NCI-H526 (cell line): ENCODE measurements at places on chromosomes 12 and 14.

- peak; percentile 92 for DNase-seq
Measured at GRCh38 chr12:8145754-8146441, 10.9 kb upstream of the ZNF705A start.

DNA sequence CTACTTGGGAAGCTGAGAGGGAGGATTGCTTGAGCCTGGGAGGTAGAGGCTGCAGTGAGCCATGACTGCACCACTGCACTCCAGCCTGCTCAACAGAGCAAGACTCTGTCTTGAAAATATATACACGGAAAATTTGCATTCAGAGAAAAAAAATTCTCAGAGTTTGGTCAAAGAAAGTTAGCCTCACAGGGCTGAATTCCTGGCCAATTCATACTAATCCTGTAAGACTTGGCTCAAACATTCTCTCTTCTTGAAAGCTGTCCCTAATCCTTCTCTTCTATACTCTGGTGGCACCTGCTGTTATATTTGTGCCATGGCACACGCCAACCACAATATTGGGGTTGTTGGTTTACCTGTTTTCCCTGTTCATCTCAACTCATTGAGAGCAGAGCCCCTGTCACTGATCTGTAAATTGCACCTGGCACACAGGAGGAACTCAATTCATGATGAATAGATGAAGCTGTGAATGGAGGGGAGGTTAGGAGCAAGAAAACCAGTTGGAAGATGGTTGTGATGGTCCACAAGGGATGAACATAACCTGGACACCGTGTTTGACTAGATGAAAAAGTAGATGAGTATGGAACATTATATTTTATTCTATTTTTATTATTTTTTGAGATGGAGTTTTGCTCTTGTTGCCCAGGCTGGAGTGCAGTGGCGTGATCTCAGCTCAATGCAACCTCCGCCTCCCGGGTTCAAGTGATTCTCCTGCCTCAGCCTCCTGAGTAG is 36.8 kb upstream of the SPTSSA start:
- DNase-seq = peak; percentile 9

DNA sequence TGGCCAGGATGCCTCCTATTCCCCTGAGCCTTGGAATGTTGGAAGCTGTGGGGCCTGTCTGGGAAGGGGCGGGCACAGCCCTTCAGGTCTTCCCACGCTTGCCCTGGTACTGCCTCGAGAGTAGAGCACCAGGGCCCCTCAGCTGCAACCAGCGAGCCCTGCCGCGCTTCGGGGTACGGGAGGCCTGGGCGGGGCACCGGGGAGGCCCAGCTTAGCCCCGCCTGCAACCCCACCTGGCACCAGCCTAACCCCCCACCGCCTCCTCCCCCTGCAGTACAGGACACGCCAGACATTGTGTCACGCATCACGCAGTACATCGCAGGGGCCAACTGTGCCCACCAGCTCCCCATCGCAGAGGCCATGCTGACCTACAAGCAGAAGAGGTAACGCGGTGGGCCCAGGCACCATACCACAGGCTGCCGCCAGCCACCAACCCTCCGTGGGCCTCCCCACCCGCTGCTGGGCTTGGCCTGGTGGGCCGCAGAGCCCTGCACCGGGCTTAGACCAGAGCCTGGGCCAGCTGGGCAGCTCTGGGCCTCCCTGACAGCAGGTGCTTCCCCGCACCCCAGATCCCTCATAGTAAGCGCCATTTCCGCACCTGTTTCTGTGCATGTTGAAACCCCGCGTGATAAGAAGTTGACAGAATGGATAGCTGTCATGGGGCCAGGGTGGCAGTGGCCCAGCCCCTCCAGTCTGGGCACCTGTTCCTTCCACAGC is 13.6 kb upstream of the TEX22 start:
- DNase-seq = no peak

- no peak for DNase-seq
Measured at GRCh38 chr12:2169489-2169888, 116.7 kb downstream of the CACNA1C start.

GRCh38 chr12:128790653-128791373 is 32.9 kb downstream of the SLC15A4 start:
- no peak for DNase-seq

- DNase-seq = no peak
Measured at GRCh38 chr12:103181366-103182152, 224.1 kb downstream of the ASCL1 start.

DNA sequence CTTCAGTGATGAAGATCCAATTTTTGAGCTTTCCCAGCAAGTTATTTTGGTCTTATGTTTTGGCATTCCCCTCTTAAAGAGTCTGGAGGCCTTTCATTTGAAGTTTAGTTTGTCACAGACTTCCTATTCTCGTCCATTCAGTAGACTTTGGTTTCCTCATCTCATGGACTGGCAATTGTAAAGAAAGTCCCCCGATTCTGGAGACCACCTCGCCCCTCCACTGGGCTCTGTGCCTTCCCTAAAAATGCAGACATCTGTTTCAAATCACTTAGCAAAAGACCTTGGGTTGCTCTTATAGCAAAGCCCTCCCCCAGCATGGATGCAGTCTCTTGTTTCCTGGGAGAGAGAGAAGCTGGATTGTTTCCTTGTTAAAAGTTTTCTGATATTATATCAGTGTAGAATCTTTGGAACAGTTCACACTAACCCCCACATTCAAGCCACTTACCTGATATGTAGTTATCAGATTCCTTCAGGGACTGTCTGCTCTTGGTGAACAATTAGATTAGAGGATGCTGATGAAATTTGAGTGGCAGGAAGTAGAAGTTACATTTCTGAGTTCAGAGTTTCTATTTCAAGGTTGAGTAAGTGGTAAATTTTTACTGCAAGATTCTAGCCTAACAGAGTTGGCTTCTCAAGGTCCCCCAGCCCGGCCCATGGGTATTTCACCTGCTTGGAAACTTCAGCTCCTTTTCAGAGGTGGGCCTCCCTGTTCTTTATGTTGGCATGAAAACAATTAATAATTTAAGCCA is 56.3 kb downstream of the PLXNC1 start:
- DNase-seq = no peak

- no peak for DNase-seq
Measured at GRCh38 chr12:24081606-24082005, 132.1 kb upstream of the SOX5 start.

DNA sequence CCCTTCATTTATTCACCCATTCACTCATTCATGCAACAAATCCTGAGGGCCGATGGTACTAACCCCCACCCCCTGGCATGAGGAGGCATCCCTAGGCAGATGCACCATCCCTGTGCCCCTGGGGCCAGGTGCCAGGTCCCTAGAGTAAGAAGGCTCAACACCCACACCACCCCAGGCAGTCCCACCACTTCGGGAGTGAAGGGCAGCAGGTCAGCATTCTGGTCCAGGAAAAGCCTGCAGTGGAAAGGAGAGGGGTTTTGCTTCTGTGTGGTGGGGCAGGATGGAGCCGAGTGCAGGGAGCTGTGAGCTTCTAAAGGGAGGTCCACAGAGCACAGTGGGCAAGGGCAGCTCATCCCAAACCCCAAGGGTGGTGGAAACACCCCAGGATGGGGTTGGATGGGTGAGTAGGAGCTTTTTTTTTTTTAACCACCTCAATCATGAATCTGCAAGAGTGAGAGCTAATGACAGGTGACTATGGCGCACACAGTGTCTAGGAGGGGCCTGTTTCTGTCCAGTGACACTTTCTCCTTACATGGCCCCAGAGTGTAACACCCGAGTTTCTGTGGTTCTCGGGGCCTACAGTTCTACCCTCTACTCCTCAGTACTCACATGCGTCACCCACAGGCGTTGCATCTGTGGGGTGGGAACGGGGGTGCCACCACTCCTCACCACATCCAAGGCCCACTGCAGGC is 414.3 kb downstream of the TMEM121 start:
- no peak for DNase-seq

GRCh38 chr14:102323102-102323501 is 3.6 kb downstream of the ZNF839 start:
- DNase-seq = peak; percentile 45

DNA sequence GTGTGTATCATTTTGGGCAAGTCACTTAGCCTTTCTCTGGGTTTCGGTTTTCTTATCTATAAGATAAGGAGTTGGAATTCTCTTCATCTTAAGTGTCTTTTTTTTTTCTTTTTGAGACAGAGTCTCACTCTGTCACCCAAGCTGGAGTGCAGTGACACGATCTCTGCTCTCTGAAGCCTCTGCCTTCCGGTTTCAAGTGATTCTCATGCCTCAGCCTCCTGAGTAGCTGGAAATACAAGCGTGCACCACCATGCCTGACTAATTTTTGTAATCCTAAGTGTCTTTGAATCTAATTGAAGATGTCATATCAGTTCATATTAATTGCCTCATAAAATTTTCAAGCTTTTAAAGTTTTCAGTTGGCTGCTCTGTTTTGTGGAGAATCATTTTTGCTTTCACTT is 4.0 kb downstream of the SRGAP1 start:
- DNase-seq = no peak

GRCh38 chr12:72272091-72272661 is at the start of gene TRHDE:
Gene TRHDE, plus strand, starts transcription at chr12:72272370. Its CDS starts 274 bp downstream, at chr12:72272644.
- peak; percentile 59 for DNase-seq

DNA sequence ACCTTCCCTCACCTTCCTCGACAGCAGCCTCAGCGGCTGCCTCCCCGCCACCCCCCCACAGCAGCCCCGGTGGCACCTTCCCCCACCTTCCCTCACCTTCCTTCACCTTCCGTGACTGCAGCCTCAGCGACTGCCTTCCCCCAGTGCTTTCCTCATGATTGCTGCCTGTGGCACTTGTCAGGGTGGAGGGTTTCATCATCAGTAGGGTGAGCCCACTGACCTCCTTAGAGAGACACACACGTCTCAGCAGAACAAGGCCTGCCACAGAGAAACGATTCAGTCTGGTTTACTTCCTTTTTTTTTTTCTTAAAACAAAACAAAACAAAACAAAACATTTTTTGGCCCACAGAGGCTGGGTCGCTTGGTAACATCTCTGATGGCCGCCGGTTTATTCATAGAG is 75.0 kb downstream of the EP400 start:
- no peak for DNase-seq

DNA sequence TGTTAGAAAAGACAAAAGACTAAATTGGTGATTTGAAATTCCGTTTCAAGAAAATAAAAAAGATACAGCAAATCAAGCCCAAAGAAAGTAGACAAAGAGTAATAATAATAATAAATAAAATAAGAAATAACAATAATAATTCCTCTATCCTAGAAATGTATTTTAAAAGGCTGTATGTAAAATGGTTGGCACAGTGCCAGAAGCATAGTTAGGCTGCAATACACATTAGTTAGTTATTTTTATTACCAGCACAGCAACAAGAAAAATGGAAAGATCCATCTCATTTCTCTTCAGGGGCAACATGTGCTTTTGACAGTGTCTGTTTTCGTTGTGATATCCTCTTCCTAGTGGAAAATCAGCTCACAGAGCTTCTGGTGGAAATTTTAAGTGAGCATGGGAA is 174.1 kb upstream of the TMTC1 start:
- DNase-seq = no peak

DNA sequence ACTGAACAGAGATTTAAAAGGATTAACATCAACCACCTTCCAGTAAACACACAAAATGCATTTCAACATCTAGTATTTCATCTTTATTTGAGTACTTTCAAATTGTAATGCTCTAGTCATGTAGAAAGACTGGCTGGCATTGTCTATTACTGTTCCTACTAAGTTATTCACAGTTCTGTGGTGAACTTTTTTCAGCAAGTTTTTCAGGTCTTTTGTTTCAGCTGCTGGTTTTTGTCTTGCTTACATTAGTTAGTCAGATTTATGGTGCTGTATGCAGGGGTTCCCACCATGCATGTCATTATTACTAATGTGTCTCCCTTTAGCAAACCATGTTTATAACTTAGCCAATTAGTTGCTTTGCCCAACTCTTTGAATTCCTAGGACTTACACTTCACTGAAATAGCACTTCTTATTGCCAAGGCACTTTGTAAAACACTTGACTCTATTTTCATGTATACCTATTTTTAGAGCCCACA is 253.4 kb upstream of the KITLG start:
- no peak for DNase-seq

DNA sequence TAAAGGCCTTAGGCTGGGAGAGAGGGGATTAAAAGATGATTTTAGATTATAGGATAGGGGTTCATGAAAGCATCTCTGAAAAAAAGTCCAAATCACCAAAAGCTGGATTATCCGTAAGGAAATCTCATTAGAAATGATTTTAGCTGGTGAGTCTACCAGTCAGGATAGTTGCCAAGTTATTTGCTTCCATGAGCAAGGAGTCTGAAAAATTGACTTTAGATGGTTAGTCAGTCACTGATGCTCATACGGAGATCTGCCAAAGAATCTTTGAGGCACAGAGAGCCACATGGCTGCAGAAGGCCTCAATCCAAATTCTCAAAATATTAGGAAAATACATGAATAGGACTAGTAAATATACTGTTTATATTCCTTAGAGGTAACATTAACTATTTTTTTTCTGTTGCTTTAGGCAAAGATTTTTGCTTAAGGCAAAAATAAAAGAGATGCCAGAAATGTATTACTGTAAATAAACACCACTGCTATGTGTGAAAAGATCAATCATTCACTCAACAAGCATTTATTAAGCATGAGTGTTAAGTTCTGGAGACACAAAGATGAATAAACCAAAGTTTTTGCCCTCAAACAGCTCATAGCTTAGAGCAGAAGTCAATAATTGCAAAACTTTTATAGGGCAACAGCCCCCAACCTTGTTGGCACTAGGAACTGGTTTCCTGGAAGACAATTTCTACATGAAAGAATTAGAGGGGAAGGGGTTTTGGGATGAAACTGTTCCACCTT is 105.2 kb downstream of the BBS10 start:
- DNase-seq = no peak

GRCh38 chr12:86429824-86430223 is 173.6 kb upstream of the MGAT4C start:
- DNase-seq = no peak

DNA sequence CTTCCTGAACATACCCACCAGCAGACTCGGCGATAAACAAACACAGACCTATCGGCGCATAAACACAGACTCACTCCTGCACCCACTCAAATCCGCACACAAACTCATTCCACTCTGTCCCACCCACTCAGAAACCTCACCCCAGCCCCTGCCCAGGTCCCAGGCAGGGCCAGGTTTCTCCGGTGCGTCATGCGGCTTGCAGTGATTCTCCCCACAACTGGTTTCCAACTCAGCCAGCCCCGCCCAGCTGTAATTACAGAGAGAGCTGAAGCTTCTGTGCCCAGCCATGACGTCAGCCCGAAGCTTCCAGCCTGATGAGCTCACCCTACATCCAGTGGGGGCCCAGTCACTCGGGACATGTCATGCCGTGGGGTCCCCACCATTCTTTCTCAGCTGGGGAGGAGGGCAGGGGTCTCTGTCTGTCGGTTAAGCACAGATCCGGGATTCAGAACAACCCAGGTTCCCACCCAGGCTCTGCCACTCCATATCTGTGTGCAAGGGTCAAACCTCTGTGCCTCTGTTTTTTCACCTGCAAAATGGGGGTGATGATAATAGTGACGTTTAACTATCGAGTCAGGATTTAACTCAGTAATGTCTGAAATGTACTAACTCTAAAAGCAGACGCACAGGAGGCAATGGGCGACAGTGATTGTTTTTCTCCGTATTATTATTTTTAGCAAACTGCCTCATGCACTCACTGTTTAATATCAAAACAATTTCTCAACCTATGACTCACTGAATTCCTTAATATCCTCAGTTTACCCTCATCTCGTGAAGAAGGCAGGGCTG is 2.3 kb upstream of the HSPB8 start:
- DNase-seq = peak; percentile 23
